ENCODE measurements at places on chromosomes 7 and 10. TPM values are rescaled to one million over a fixed set of nuclear protein-coding genes. Genes with fewer than 3 reads are reported as not detected.

GRCh38 chr7:131586259-131586658 lies 29.8 kb upstream of the PODXL start:
- no peak for DNase-seq

DNA sequence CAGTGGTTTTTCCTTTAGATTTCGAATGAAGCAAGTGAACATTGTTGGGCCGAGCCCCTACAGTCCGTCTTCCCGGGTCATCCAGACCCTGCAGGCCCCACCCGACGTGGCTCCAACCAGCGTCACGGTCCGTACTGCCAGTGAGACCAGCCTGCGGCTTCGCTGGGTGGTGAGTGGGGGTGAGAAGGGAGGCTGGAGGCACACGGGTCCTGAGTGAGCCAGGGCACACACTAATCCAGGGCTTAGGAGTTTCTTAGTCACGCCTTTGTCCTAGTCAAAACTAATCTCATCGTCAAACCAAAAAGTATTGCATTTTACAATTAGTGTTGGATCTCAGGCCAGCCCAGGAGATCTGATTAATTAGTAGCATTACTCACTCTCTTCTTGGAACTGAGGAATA lies 568.8 kb upstream of the FOXK1 start:
- DNase-seq: no peak

GRCh38 chr10:122864901-122865300 lies 14.5 kb downstream of the FAM24B start:
- DNase-seq: no peak

GRCh38 chr10:23869548-23869947 lies 339.4 kb upstream of the KIAA1217 start:
- no peak for DNase-seq

DNA sequence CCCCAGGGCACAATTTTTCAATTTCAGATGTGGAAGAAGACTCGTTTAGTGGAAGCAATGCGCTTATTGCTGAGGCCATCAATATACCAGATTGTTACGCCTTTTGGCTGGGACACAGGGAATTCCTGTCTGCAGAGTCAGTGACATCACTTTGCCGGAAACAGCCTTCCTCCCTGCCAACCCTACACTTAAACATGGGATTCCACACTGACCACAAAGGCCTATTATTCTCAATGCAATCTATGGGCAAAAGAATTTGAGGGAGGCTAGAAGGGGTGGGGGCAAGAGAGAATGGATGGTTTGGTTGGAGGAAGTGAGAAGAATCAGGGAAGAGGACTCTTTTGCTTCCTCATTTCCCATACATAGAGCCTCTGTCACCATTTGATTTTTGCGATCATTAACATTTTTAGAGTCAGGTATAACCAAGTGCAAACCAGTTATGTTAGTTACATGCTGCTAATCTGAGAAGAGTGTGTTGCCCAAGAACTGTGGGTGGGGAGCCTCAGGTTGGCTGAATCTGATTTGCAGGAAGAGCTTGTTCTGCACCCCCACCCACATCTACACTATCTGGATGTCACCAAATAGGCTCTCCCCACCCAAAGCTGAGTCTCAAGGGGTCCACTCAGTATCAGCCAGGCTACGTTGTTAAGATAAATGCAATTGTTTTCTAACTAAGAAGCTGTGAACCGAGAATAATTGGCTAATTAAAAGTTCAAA lies 58.2 kb downstream of the ENTPD1 start:
- peak; percentile 36 for DNase-seq

- no peak for DNase-seq
Measured at GRCh38 chr10:24944512-24945255, 7.7 kb downstream of the PRTFDC1 start.

DNA sequence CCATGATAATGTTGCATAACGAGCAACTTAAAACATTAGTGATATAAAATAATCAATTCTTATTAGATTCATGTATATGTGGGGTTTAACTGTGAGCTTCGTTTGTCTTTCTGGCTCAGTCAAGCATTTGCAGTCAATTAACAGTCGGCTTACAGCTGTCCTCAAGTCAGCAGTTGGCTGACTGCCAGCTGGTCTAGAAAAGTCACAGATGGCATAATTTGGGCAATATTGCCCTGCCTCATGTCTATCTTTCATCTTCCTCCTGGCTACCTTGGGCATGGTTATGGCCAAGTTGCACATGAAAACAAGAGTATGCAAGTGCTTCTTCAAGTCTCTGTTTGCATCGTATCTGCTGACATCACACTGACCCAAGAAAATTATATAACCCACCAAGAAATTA lies 186.1 kb upstream of the ZWINT start:
- no peak for DNase-seq

DNA sequence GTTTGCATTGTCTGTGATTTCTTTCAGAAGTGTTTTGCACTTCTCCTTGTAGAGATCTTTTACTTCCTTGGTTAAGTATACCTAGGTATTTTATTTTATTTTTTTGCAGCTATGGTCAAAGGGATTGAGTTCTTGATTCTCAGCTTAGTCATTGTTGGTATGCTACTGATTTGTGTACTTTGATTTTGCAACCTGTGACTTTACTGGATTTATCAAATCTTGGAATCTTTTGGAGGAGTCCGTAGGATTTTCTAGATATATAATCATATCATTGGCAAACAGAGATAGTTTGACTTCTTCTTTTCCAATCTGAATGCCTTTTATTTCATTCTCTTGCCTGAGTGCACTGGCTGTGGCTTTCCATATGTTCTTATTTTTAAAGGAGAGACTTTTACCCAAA lies 41.9 kb downstream of the CCSER2 start:
- DNase-seq: no peak

GRCh38 chr7:127233630-127234029 lies 19.1 kb downstream of the GRM8 start:
- DNase-seq: no peak

- DNase-seq: no peak
Measured at GRCh38 chr7:100166317-100166940, 2.0 kb downstream of the GAL3ST4 start.

GRCh38 chr10:84608126-84608525 lies 279.7 kb downstream of the CCSER2 start:
- no peak for DNase-seq

GRCh38 chr10:5576780-5577624 lies 52.2 kb downstream of the CALML3 start:
- no peak for DNase-seq

GRCh38 chr7:24283897-24284698 lies at the start of gene NPY:
NPY (plus strand) TSS chr7:24284190; CDS start chr7:24285241, 1,051 bp downstream.
- no peak for DNase-seq

DNA sequence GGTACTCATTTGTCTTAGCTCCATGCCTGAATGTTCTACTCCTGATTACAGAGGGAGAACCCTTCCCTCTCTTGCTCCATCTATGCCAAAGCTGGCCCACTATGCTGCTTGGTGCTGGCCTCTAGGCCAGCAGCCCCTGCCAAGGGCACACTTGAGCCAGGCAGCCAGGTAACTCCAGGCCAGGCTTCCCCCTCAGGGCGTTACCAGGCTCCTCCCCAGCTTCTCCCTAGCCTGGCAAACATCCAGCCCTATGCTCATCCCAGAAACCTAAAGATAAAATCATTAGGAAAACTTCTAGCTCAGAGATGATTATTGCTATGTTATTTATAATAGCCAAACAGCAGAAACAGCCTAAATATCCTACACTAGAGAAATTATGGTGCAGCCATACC lies 103.7 kb downstream of the KCNMA1 start:
- DNase-seq: no peak

DNA sequence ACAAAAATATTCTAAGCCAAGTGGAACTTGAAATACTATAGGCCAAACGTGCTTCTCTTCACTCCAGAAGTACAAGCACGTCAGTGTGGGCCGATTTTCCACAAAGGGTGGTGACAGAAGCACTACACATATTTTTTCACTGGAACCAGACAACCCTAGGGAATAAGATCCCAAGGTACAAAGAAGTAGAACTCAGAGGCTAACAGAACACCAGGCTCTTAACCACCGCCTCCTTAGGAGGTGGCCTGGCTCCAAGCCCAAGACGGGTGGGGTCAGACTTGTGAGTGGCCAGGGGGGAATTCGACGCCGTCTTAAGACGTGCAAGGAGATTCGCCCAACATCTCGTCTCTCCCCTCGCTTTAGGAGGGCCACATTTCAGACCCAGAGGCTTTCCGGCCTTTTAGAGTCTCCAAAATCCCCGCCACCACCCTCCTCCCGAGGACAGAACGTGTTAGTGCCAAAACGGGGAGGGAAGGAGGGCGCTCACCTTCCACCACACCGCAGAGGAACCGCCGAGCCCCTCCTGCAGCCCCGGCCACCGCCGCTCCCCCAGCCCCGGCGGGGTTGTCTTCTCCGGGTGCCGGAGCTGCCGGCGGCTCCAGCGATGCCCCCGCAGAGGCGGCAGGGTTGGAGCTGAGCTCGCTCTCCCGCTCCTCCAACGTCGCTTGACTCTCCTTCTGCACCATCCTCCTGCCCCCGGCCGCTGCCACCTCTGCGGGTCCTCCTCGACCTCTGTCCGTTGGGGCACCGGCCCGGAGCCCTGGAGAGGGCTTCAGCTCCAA lies 716 bp downstream of the OGA start:
- peak; percentile 85 for DNase-seq

GRCh38 chr7:26200038-26200443 lies 505 bp downstream of the HNRNPA2B1 start:
- peak; percentile 82 for DNase-seq

- DNase-seq: no peak
Measured at GRCh38 chr7:23930312-23930711, 220.3 kb downstream of the STK31 start.

DNA sequence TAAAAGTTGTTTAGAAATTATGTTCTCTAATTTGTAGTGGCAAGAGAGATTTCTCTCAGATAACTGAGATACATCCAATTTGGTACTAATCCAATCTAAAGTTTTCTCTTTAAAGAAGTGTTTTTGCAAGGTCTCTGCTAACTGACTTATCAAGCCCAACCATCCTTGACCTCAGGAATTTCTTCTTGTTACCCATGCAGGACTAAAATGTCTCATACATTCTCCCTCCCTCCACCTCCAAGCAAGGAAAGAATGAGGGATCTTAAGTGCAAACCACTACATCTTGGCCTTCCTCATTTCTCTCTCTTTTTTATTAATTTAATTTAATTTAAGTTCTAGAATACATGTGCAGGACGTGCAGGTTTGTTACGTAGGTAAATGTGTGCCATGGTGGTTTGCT lies 12.8 kb downstream of the NRAP start:
- DNase-seq: no peak

Gene FAM25C
- polyA plus RNA-seq: not detected

Gene H2BK1
- not detected for polyA plus RNA-seq

Gene TUBAL3
- not detected for polyA plus RNA-seq

Gene CYP17A1
- polyA plus RNA-seq: 0.22 TPM

Gene DNAJC30
- polyA plus RNA-seq: 9.2 TPM

Gene GHRHR
- not detected for polyA plus RNA-seq
